ENCODE measurements at places on chromosomes 3 and 15. TPM values are rescaled to one million over a fixed set of nuclear protein-coding genes. Genes with fewer than 3 reads are reported as not detected.

HHLA2 gene
- total RNA-seq = 0.37 TPM

APOD gene
- total RNA-seq = not detected

HGD gene
- total RNA-seq = 19.1 TPM

GABRR3 gene
- not detected for total RNA-seq

CDHR4 gene
- not detected for total RNA-seq

PLSCR2 gene
- not detected for total RNA-seq

POPDC2 gene
- 4.3 TPM for total RNA-seq

NUP210 gene
- total RNA-seq = 137 TPM

CCDC9B gene
- total RNA-seq = 5.3 TPM

NR2F2 gene
- not detected for total RNA-seq

CISH gene
- total RNA-seq = 63.4 TPM

RBSN gene
- 38.7 TPM for total RNA-seq

REC114 gene
- not detected for total RNA-seq

PLXND1 gene
- 78.8 TPM for total RNA-seq

RPL15 gene
- 2,036 TPM for total RNA-seq

CSPG5 gene
- total RNA-seq = 0.35 TPM

ADPGK gene
- total RNA-seq = 124 TPM

FAM3D gene
- not detected for total RNA-seq

GOLGA8R gene
- 2.2 TPM for total RNA-seq

CFAP91 gene
- 0.63 TPM for total RNA-seq

MITF gene
- 3.8 TPM for total RNA-seq

WNT7A gene
- 10.1 TPM for total RNA-seq

CD276 gene
- total RNA-seq = not detected

NPAP1 gene
- total RNA-seq = not detected

PPP1R14D gene
- total RNA-seq = not detected

FEZF2 gene
- total RNA-seq = not detected

NEK11 gene
- 6.4 TPM for total RNA-seq

TRH gene
- total RNA-seq = not detected

COL6A5 gene
- not detected for total RNA-seq

VGLL3 gene
- total RNA-seq = 0.17 TPM

ADAMTS7 gene
- not detected for total RNA-seq

HYKK gene
- total RNA-seq = 2.0 TPM

ASTE1 gene
- 24.3 TPM for total RNA-seq

CACNA2D3 gene
- 0.08 TPM for total RNA-seq

PLA2G4D gene
- not detected for total RNA-seq

IL20RB gene
- total RNA-seq = 4.2 TPM

SLC2A2 gene
- total RNA-seq = not detected

CLASP2 gene
- total RNA-seq = 69.0 TPM

COL8A1 gene
- total RNA-seq = not detected

PLIN1 gene
- 0.12 TPM for total RNA-seq

DAZL gene
- not detected for total RNA-seq

ZNF385D gene
- 5.3 TPM for total RNA-seq

C3orf49 gene
- not detected for total RNA-seq

HIGD2B gene
- total RNA-seq = not detected

RBP2 gene
- total RNA-seq = not detected

SLC28A2 gene
- not detected for total RNA-seq

HYPK gene
- total RNA-seq = 22.8 TPM
